A375 (cell line): ENCODE measurements at places on chromosomes 7 and 10. TPM values are rescaled to one million over a fixed set of nuclear protein-coding genes. Genes with fewer than 3 reads are reported as not detected.

The HSPB1 gene
- total RNA-seq: 38.0 and 66.4 TPM in 2 replicates

The RBP4 gene
- 0.82 and 1.0 TPM in 2 replicates for total RNA-seq

The PITX3 gene
- total RNA-seq: not detected in 2 replicates

The BEND7 gene
- total RNA-seq: 5.4 and 6.7 TPM in 2 replicates

The TEX47 gene
- not detected in 2 replicates for total RNA-seq

The ST7 gene
- 18.9 and 21.9 TPM in 2 replicates for total RNA-seq

The LRRN3 gene
- total RNA-seq: not detected in 2 replicates

The MRC1 gene
- total RNA-seq: not detected in 2 replicates

The AP1S1 gene
- total RNA-seq: 344 and 361 TPM in 2 replicates

The FAM180A gene
- total RNA-seq: not detected in 2 replicates

The PLAC9 gene
- total RNA-seq: 0.34 TPM in 1 of 2 replicates, not detected in the other

The FAM20C gene
- total RNA-seq: 87.9 and 98.0 TPM in 2 replicates

The KIAA1549 gene
- total RNA-seq: 3.6 and 5.0 TPM in 2 replicates

The NAPEPLD gene
- 4.5 TPM in 2 replicates for total RNA-seq

The PNLIPRP2 gene
- total RNA-seq: not detected in 2 replicates

The WDFY4 gene
- 0.26 TPM in 1 of 2 replicates, not detected in the other for total RNA-seq

The MOGAT3 gene
- total RNA-seq: not detected in 2 replicates

The SPACDR gene
- total RNA-seq: 0.38 and 0.61 TPM in 2 replicates

The GPR158 gene
- 5.5 and 6.1 TPM in 2 replicates for total RNA-seq

The SPDYE6 gene
- not detected in 2 replicates for total RNA-seq

The HSPA14 gene
- total RNA-seq: 18.5 and 22.3 TPM in 2 replicates
